Hematopoietic multipotent progenitor cell treated with erythropoietin and hydrocortisone succinate and interleukin-3 and kit ligand, for 15 days (in vitro differentiated cells): ENCODE measurements at places on chromosomes 12 and 14.

DNA sequence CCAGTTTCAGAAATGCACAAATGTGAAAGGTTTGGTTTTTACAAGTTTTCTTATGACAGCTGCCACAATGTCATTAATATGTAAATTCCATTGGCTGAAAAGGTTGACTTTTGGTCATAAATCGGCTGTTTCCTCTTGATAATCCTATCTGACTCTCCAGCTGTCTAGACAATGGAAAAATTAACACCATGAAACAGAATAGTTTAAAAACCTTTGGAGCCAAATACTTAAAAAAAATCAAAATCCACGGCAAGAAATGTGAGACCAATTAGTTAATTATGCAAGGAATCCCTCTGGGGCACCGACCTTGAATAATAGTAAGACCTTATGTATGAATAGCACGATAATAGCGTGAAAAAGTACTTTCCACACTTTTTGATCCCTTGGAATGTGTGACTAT is 138.0 kb downstream of the ZNF664 start:
- DNase-seq: no peak

DNA sequence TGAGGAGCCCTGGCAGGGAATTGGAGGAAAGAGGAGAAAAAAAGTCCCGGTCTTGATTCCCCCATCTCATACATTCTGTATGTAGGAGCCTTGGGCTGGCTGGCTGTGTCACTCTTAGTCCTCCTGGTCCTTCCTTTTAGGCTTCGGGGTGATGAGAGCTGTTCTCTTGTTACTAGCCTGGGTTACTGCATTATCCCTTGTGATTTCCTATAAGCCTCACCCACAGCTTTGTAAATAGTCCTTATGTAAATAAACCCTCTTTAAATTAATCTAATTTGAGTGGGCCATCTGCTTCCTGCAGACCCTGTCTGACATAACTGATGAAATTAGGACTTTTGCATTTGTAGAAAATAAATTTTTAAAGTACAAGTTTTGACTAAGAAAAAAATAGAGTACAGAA is 19.2 kb downstream of the DNM1L start:
- no peak for DNase-seq

- no peak for DNase-seq
Measured at GRCh38 chr14:28983279-28983678, 216.7 kb downstream of the FOXG1 start.

DNA sequence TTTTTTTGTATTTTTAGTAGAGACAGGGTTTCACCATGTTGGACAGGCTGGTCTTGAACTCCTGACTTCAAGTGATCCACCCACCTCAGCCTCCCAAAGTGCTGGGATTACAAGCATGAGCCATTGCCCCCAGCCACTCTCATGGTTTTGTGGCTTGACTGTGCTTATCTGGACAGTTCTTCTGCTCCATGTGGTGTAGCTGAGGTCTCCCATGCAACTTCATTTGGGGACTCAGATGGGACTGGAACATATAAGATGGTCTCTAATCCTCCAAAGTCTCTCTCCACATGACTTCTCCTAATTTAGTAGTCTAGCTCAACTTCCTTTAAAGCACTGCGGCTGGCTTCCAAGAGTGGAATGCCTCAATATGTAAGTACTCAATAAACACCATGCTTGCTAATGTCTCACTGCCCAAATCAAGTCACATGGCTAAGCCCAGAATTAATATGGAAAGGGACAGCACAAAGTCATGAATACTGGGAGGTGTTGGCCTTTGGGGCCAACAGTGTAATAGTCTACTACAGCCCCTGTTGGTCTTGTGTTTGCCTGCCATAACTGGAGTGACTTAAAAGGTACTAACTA is 7.4 kb downstream of the INHBC start:
- no peak for DNase-seq

DNA sequence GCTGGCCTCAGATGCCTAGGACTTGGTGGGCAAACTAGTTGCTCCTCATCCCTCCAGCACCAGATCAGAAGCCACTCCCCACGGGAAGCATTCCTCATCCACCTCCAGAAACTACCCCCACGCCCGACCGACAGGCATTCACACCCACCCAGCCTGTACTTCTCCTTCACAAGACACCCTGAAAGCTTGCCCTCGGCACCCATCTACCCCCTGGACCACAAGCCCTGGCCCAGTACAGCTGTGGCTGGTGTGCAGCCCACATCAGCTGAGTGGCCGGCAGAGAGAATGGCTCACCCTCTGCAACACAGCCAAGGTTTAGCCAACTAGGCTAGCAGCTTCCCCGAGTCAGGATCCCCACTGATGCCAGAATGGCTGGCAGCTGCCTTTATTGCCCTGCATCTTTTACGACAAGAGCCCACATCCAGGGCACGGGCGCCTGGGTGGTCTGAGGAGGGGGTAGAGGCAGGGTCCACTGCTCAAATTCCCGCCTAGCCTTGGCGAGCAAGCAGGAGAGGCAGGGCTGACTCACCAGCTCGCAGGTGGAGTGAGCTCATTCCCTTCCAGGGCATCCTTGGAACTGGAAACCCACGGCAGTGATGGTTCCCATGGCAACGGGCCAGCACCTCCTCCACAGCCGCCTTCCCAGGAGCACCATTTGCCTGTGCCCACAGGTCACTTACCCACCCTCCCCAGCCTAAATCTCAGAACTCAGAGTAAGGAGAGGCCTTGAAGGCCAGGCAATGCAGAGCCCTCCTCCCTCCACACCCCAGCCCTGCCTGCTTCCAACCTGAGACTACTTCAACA is 17.1 kb downstream of the ACTN1 start:
- no peak for DNase-seq

DNA sequence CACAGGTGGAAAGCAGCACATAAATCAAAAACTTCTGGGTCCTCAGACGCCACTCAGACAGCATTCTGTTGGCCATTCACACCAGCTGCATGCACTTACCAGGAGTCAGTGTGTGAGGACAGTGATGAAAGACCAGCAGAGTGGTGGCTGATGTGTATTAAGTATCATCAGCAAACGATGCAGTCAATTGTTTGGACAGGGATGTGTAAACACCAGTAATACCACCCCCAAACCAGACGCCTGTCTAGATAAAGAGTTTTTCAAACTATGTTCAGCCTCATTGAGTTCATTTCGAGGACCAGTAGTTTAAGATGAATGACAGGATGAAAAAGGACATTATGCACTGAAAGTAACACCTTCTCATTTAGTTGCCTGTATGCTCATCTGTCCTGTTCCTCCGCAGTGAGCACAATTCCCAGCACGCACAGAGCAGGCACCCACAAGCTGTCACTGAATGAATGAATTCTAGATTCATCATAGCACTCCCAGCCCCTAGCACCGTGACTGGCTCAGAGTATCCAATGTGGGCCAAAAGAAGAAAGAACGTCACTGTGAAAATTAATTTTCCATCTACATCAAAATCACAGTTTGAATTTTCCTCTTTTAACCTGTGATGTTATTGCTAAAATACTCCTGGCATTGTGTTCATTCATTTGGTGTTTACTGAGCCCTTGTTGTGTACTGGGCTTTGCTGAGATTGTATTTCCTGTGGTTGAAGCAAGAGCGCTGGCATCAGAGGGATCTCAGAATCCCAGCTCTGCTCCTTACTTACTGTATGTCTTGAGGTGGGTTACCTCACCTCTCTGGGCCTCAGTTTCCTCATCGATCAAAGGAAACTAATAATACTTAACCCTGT is 124.8 kb upstream of the NOS1 start:
- DNase-seq: no peak

GRCh38 chr12:120980800-120981368 is 2.5 kb downstream of the HNF1A start:
- no peak for DNase-seq

- DNase-seq: no peak
Measured at GRCh38 chr12:62660756-62661155, 194.1 kb downstream of the MON2 start.

- no peak for DNase-seq
Measured at GRCh38 chr12:57156701-57157403, 9.4 kb upstream of the LRP1-AS start.

- no peak for DNase-seq
Measured at GRCh38 chr14:101920271-101920670, 44.1 kb upstream of the DYNC1H1 start.

- DNase-seq: no peak
Measured at GRCh38 chr12:79409562-79409961, 281.2 kb downstream of the PAWR start.

GRCh38 chr12:98645572-98646067 is 530 bp downstream of the APAF1 start:
- no peak for DNase-seq

DNA sequence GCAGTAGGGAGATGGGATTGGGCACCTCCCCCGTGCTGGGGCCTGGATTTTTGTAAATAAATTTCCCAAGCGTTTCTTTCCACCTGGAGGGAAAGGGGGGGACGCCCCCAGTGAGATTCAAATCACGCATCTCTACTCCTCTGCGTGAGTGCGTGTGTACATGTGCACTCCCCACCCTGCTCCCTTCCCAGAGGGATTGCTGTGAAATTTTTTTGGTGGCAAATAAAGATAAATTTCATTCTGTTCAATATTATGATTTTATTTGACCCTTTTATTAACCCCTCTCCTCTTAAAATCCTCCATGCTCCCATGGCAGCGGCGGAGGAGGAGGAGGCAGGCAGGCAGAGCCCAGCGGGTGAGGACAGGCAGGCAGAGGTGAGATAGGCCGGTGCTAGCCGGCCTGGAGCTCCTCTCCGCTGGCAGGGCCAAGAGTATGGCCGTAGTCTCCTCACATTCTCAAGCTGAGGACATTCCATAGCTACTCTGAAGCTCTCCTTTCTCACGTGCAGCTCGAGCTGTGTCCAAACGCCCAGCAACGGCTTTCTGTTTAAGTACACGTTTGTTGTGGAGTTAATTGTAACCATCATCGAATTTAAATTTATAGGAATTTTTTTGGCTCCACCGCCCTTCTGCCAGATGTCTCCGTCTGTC is 1.5 kb upstream of the HOTAIR start:
- no peak for DNase-seq

DNA sequence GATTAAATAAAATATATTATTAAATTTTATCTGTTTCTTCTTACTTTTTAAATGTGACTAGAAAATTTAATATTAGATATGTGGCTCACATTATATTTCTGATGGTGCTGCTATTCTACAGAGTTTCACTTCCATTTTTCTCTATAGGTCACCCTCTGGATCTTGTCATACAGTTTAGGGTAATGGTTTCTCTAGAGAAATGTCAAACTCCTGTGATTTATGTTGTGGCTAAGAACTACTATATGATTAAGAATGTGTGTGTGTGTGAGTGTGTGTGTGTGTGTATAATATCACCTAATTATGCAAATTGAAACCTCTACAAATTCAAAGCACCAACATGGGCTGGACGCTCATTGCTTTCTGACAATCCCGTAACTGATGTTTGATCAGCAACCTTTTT is 325.9 kb downstream of the ADAMTS20 start:
- no peak for DNase-seq

DNA sequence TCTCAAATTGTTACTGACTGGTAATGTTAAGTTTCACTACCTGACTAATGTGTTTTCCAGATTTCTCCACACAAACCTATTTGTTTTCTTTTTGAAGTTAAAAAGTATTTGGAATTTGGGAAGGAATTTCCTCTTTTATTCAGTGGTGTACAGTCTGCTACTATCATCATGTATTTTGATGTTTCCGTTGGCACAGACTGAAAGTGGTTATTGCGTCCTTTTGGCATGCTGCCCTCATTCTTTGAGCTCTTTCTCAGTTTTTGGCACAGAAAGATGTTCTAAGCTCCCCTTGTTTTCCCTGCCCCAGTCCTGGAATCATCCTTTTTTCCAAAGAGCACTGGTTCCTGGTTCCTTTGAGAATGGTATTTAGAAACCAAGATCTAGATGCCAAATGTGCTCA is 31.4 kb upstream of the RTRAF start:
- no peak for DNase-seq

DNA sequence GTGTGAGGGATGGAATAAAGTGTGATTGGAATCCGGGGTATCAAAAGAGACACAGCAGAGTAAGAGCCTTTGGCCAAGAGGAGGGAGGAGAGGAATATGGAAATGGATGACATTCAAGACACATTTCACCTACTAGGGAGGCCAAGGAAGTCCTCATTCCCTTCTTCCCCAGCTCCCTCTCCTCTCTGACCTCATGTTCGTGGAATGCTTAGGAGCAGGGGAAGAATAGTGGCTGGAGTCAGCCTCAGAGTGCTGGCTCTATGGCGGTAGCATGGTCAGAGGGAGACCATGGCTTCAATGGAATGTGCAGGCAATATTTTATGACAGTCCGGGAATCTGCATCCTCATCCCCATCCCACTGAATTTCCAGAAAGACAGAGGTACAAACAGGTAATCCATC is 196.6 kb downstream of the EGLN3 start:
- no peak for DNase-seq

DNA sequence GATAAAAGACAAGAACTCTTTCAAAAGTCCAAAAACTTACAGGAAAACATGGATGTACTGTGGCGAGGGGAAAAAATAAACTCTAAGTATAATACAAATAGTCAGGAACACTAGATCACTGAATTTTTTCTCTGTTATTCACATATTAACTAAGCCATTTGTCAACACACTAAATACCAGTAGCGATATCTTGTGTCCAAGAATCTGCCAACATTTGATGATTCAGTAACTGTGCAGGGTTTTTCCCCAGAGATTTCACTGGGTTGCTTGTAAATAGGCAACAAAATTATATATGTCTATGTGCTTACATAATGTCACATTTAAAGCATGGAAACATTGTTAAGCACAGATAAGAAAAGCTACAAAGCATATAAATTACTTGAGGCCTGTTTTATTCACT is 205.9 kb downstream of the KIF21A start:
- no peak for DNase-seq

GRCh38 chr14:31207287-31207754 is 272 bp downstream of the HECTD1 start:
- DNase-seq: no peak

- DNase-seq: no peak
Measured at GRCh38 chr12:90682398-90682797, 272.6 kb downstream of the CCER1 start.

- DNase-seq: no peak
Measured at GRCh38 chr14:96398921-96399320, 7.0 kb downstream of the AK7 start.

DNA sequence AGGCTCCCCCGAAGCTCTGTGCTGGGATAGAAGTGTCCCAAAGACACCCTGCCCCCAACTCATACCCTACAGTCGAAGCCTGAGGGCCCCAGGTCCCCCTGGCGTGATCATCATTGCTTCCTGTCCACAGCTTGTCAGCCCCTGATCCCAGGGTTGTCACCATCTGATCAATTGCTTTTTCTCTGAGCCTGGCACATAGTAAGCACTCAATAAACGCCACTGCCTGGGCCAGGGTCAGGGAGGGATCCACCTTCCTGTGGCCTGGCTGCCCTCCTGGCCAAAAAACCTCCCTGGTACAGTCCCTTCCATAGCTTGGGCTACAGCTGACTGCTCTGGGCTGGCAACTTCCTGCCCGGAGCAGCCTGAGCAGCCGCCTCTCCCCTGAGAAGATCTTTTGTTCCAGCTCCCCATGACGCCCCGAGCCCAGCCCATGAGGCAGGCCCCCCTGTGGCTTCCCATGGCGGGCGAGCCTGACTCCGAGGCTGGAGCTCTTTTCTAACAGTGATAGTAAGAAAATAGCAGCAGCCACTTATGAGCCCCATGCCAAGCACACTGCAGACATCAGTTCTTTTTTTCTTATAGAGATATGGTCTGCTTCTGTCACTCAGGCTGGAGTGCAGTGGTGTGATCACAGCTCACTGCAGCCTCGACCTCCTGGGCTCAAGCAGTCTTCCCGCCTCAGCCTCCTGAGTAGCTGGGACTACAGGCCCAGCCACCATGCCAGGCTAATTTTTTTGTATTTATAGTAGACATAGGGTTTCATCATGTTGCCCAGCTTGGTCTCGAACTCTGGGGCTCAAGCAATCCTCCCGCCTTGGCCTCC is 6.5 kb downstream of the SH2B3 start:
- no peak for DNase-seq

- no peak for DNase-seq
Measured at GRCh38 chr14:75150150-75150549, 23.3 kb upstream of the NEK9 start.
